ENCODE measurements at places on chromosomes 16 and 17.
A peak's percentile ranks its signal among the peaks of the same experiment; 100 is the strongest.

DNA sequence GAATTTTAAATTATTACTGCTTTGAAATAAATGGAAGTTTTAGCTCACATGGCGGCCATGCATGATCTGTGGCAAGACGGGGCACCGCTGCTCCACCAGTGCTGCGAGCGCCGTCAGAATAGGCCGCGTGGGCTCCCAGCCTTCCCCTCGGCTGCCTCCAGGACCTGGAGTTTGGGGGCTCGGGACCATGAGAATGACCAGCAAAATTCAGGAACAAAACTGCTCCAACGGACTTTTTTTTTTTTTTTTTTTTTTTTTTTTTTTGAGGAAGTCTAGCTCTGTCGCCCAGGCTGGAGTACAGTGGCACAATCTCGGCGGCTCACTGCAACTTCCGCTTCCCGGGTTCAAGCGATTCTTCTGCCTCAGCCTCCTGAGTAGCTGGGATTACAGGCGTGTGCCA, 38.3 kb upstream of the AKAP1 start:
- no peak for DNase-seq

GRCh38 chr16:57146735-57147134, 39.1 kb downstream of the PSME3IP1 start:
- no peak for DNase-seq

DNA sequence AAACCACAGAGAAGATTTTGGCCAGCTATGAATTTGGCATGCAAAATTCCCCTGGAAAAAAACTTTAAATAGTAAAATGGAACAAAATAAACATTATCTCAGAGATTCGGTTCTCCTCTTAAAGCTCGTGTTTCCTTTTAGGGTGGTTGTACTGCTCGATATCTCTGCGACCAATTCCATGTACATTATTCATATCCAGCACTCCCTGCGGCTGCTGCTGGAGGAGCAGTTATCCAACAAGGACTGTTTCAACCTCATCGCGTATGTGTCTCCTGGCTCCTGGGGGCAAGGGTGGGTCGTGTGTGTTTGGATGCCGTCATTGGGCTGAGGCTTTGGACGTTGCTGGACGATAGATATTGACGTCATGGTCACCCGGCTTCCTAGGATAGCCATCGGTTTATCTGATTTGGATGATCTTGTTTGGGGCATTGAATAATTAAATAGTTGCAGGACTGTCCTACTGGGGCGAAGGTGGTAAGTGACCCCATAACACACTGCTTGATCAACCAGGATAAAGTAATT, 33.8 kb downstream of the VWA3A start:
- no peak for DNase-seq

DNA sequence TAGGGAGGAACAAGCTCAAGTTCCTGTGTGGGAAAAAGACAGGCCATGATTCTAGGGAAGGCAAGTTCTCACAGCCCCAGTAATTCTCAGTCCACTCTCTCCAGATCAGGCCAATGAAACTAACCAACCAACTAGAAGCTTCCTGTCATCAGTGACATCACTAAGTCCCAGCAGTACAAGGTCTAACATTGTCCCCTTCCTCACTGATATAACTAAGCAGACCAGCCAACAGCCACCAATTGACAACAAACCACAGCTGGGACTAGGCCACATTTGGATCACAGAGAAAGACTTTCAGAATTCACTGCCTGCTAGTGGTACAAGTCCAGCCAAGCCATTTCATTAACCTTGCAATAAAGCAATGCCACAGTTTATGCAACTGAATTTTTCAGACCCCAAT, 94.0 kb downstream of the CACNG1 start:
- DNase-seq, result no peak

DNA sequence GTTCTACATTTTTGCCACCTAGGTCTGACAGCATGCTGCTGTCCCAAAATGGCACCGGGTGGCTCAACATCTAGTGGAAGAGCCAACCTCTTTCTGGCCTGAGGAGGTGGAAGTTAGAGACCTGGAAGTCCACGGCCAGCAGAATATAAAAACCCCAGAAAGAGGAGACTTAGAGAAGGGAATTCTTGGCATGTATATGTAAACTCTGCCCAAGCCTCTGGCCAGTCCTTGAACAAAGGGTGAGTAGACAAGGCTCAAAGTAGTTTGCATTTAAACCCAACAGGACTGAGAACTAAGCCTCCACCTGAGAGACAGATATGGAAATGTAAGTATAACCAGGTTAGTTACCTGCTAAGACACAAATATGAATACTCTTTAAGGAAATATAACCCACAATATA, 210.3 kb downstream of the GRIN2A start:
- DNase-seq, result no peak

DNA sequence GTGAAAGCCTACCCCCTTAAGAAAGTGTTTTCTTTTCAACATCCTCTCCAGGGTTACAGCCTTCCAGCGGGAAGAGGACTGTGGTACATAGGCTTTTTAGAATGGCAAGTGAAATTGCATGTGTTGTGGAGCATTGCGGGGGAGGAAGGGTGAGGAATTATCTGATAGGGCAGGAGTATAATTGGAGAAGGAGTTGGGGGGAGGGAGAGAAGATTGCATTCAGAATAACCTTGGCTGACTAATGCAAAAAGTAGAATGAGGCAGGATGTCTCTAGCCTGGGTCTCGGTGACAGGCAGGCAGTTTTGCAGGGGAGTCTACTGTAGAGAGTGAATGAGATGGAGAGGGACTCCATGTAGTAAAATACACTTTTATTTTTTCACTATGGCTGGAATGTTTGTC, 2.4 kb upstream of the CDH8 start:
- DNase-seq, result no peak

DNA sequence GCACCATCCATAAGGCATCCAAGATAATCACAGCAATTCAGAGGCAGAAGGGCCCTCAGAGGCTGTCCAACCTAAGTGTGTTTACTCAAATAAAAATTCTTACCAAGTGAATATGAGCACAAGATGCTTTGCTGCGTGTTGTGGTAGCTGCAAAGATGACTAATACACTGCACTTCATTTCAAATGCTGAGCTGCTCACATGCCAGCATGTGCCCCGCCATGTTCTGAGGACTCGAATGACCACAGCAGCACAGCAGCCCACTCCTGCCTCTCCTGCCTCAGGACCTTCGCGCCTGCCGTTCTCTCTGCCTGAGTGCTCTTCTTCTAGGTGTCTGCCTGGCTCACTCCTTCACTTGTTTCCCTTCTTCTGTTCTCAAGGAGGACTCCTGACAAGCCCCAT, 19.0 kb downstream of the PIK3R5 start:
- DNase-seq, result no peak

DNA sequence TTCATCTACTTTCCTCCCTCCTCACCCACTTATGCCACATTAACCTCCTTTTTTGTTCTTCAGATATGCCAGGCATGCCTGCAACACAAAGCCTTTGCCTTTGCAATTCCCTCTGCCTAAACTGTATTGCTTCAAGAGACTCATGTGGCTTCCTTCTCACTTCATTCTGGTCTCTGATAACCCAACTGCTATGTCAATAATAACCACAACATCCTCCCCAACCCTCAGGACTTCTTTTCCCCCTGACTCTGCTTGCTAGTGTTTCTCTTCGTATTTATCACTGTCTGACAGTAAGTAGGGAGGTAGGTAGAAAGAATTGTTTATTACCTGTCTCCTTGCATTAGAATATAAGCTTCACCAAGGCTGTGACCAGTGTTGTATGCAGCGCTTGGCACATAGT, 22.4 kb downstream of the RBL2 start:
- DNase-seq, result no peak

DNA sequence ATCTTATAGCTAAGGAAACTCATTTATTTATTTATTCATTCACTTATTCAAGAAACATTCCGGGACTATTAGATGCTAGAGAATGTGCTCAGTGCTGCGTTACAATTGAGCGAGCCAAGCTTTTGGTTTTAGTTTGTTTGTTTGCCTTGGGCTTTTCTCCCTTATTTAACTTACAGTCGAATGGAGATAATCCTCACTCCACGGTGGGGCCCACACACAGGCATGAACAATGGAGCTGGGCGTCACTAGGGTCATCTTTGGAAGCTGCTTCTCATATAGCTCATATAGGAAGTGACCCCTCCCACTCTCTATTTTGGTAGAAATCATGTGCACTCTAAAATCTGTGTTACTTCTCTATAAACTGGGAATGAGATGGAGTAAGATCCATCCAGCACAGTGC, 210.0 kb downstream of the TMEM114 start:
- no peak for DNase-seq

GRCh38 chr16:23673971-23674614, 4.6 kb upstream of the PLK1 start:
- no peak for DNase-seq

GRCh38 chr17:57823469-57824401, 26.1 kb downstream of the MRPS23 start:
- DNase-seq, result no peak

GRCh38 chr16:67718668-67719047, 458 bp downstream of the GFOD2 start:
- no peak for DNase-seq

DNA sequence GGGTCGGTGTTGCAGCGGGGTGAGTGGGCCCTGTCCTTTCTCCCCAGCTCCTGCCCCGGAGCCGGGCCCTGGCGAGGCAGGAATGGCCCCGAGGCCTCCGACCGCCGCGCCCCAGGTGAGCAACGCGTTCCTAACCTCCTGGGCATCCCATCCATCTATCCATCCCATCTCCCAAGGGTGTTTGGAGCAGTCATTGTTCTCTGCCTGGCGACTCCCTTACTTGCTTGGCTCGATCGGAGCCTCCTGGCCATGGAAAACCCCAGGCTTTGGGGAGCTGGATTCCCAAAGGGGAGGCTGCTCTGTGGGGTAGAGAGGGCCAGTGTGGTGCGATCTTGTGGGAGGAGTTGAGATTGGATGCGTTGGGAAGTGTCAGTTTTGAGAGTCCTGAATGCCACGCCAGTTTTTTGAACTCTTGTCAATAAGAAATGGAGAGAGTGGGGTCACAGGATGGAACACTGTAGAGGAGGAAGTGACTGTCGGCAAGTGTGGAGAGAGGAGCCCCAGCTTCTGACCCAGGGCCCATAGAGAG, 684 bp downstream of the ZFP90 start:
- no peak for DNase-seq

DNA sequence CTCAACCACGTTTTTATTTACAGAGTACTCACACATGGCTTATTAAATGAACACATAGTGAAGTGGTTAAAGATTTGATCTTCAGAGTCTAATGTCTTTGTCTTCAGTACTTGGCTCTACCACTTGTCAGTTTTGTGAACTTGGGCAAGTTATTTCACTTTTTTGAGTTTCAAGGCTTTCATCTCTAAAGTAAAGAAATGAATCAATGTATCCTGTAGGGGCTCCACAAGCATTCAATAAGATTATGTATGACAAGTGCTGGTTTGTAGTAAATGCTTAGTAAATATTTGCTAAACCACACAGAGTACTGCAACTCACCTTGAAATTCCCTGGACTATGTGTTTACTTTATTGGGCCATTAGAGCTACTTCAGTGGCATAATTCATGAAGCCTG, 446.0 kb upstream of the GOT2 start:
- DNase-seq, result no peak

DNA sequence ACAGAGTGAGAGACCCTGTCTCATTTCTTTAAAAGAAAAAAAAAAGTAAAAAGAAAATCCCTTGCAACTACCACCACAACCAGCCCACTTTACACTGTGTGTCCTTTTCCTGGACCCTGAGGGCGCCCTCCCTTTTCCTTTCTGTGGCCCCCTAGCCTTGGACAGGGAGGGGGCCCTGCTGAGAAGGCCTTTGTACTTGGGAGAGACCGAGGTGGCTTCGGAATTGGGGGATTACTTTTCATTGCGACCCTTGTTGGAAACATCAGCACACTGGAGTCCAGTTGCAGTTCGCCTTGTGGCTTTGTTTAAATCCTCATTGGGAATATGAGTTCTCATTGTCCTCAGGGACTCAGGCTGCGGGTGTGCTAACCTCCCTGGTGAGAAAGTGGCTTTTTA, 9.4 kb upstream of the DNASE1 start:
- no peak for DNase-seq

GRCh38 chr16:11966173-11966572, 1.2 kb downstream of the TNFRSF17 start:
- no peak for DNase-seq

GRCh38 chr16:24070851-24071250, 185.3 kb upstream of the CACNG3 start:
- DNase-seq, result no peak

GRCh38 chr17:40448639-40449261, 5.5 kb downstream of the IGFBP4 start:
- DNase-seq, result no peak

GRCh38 chr16:77434530-77435271, at the start of gene ADAMTS18:
TSS of gene ADAMTS18 (minus strand) at chr16:77435034. CDS start at chr16:77434695, 339 bp downstream.
- DNase-seq, result no peak

DNA sequence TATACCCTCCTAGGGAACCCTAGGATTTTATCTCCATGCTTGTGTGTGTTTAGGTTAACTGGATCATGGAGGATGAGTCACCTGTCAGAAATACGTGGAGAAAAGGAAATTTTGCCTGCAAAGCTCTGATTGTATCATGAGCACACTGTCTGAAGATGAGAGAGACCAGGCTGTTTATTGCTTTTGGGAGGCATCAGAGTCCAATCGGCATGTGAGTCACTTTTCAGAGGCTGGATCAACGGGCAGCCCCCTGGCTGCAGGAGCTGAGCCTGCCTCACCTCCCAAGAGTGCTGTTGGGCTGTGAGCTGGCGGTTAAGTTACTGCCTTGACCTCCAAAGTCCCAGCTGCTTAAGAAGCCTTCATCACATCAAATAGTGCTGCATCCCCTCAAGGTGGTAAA, 41.5 kb upstream of the MED9 start:
- DNase-seq, result peak; percentile 72

- DNase-seq, result no peak
Measured at GRCh38 chr17:17787568-17787967, 49.2 kb downstream of the SREBF1 start.

GRCh38 chr16:12092544-12092921, 116.0 kb downstream of the SNX29 start:
- peak; percentile 50 for DNase-seq

DNA sequence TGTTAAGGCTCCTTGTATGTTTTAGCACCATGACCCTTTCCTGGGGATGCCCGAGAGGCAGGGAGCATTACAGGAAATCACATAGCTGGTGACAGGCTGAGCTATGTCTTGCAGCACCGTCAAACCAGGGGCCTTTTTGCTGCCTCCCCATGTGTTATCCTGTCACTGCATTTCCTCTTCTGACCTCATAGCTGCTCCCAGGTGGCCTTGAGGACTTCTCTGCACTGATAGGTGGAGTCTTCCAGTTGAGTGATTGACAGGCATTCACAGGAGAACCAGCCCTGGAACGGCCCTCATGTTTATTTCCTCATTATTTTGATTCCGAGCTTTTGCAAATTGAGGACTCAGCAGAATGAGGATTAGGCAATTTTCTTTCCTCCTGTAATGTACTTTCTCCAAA, 349.6 kb downstream of the HAPSTR1 start:
- DNase-seq, result no peak

DNA sequence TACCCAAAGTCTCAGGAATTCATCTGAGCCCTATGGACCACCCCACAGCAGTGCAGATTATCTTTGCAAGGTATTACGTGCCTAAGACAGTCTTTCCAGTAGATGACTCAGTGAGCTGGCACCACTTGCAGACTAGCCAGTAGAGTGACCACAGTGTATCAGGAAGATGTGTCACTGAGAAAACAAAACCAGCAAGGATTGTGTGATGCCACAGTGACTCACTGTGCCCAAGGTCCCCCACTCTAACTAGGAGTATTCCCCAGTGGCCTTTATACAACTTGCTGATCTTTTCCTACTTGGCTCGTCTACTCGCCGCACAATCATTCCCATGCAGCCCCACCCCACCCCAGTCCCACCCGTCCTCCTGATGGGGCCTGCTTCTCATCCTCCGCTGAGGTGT, 26.8 kb upstream of the PRKCA start:
- peak; percentile 93 for DNase-seq

GRCh38 chr17:3157218-3157617, 29.9 kb upstream of the OR1G1 start:
- no peak for DNase-seq

All from HFF-Myc (cell line).